ENCODE measurements at places on chromosomes 12 and 14. TPM values are rescaled to one million over a fixed set of nuclear protein-coding genes. Genes with fewer than 3 reads are reported as not detected.

TTC6 gene
- total RNA-seq = 9.3 TPM

RAPGEF3 gene
- 0.83 TPM for total RNA-seq

TMEM119 gene
- 0.57 TPM for total RNA-seq

SMCO3 gene
- 0.23 TPM for total RNA-seq

HOTAIR gene
- 2.2 TPM for total RNA-seq

AKAP3 gene
- total RNA-seq = 0.97 TPM

KLRC1 gene
- not detected for total RNA-seq

NAV3 gene
- total RNA-seq = 20.7 TPM

SLC4A8 gene
- 16.6 TPM for total RNA-seq

SYNJ2BP gene
- 36.0 TPM for total RNA-seq

OAS2 gene
- total RNA-seq = 5.1 TPM

NUAK1 gene
- 30.1 TPM for total RNA-seq

PLEKHG7 gene
- not detected for total RNA-seq

ANKS1B gene
- 36.8 TPM for total RNA-seq

KRT2 gene
- total RNA-seq = 0.40 TPM

VRTN gene
- not detected for total RNA-seq

FOXM1 gene
- total RNA-seq = 38.8 TPM

DPPA3 gene
- total RNA-seq = not detected

KRT79 gene
- 0.57 TPM for total RNA-seq

IPO8 gene
- 22.3 TPM for total RNA-seq

TAS2R31 gene
- total RNA-seq = not detected

TCL1B gene
- 0.42 TPM for total RNA-seq

ATXN3 gene
- total RNA-seq = 40.4 TPM

ITGB7 gene
- total RNA-seq = 0.34 TPM

PRPH gene
- total RNA-seq = not detected

MYF5 gene
- total RNA-seq = not detected

All from Daoy (cell line).